ENCODE measurements at places on chromosomes 4 and X. TPM values are rescaled to one million over a fixed set of nuclear protein-coding genes. Genes with fewer than 3 reads are reported as not detected.

CT45A3 gene
- not detected for total RNA-seq

BRS3 gene
- not detected for total RNA-seq

CDS1 gene
- 0.66 TPM for total RNA-seq

FAAH2 gene
- 0.13 TPM for total RNA-seq

CXXC4 gene
- total RNA-seq: not detected

ADH1B gene
- total RNA-seq: not detected

PLK4 gene
- 13.4 TPM for total RNA-seq

ADH7 gene
- not detected for total RNA-seq

NUDT11 gene
- 2.6 TPM for total RNA-seq

HSFX2 gene
- 0.27 TPM for total RNA-seq

CITED1 gene
- total RNA-seq: 0.81 TPM

HSD17B13 gene
- not detected for total RNA-seq

USP17L18 gene
- total RNA-seq: not detected

SLC9B1 gene
- not detected for total RNA-seq

SCD5 gene
- total RNA-seq: 6.8 TPM

MOB1B gene
- 6.5 TPM for total RNA-seq

NLGN3 gene
- total RNA-seq: 1.1 TPM

GATA1 gene
- not detected for total RNA-seq

Data from A549 treated with Mapracorat at 1 μM for 4 hours (cell line).